ENCODE measurements at places on chromosomes 5 and 9.

- peak; percentile 58 for DNase-seq
Measured at GRCh38 chr9:96217754-96218693, 84.0 kb downstream of the HSD17B3 start.

- DNase-seq, result no peak
Measured at GRCh38 chr5:149140197-149141002, 893 bp upstream of the ABLIM3 start.

DNA sequence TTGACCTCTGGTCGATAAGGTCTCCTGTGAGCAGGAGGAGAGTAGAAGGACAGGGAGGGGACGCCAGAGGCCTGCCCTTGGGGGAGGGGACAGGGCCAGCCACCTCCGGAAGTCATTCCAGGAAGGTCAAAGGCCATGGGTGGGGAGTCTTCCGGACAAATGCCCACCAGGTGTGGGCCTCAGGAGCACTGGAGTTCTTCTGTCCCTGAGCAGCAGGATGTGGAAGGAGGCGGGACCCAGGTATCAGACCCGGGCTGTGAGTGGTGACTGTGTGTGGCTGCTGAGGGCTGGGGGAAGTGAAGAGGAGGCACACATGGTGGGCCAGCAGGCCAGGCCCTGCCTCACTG lies 13.9 kb downstream of the FGF18 start:
- DNase-seq, result no peak

GRCh38 chr5:139670369-139671095 lies 22.4 kb downstream of the CXXC5 start:
- DNase-seq, result no peak

GRCh38 chr5:61817472-61818326 lies 485.6 kb downstream of the ZSWIM6 start:
- no peak for DNase-seq

- DNase-seq, result no peak
Measured at GRCh38 chr5:126236994-126237393, 186.2 kb upstream of the GRAMD2B start.

GRCh38 chr9:93593144-93593658 lies 16.8 kb downstream of the PHF2 start:
- no peak for DNase-seq

GRCh38 chr5:88934439-88934838 lies 51.5 kb upstream of the MEF2C start:
- no peak for DNase-seq

GRCh38 chr9:14315875-14316601 lies 2.1 kb upstream of the NFIB start:
- DNase-seq, result no peak

- DNase-seq, result peak; percentile 56
Measured at GRCh38 chr9:15306757-15307522, at the start of gene TTC39B. TSS of gene TTC39B (minus strand) at chr9:15307216. CDS start at chr9:15307125, 91 bp downstream.

DNA sequence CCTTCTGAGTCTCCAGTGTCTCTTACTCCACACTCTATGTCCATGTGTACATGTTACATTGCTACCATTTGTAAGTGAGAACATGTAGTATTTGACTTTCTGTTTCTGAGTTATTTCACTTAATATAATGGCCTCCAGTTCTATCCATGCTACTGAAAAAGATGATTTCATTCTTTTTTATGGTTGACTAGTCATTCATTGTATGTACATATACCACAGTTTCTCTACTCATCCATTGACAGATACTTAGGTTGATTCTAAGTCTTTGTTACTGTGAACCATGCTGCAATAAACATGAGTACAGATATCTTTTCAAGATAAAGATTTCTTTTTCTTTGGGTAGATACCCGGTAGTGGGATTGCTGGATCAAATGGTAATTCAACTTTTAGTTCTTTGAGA lies 107.1 kb upstream of the CHD1 start:
- DNase-seq, result no peak

DNA sequence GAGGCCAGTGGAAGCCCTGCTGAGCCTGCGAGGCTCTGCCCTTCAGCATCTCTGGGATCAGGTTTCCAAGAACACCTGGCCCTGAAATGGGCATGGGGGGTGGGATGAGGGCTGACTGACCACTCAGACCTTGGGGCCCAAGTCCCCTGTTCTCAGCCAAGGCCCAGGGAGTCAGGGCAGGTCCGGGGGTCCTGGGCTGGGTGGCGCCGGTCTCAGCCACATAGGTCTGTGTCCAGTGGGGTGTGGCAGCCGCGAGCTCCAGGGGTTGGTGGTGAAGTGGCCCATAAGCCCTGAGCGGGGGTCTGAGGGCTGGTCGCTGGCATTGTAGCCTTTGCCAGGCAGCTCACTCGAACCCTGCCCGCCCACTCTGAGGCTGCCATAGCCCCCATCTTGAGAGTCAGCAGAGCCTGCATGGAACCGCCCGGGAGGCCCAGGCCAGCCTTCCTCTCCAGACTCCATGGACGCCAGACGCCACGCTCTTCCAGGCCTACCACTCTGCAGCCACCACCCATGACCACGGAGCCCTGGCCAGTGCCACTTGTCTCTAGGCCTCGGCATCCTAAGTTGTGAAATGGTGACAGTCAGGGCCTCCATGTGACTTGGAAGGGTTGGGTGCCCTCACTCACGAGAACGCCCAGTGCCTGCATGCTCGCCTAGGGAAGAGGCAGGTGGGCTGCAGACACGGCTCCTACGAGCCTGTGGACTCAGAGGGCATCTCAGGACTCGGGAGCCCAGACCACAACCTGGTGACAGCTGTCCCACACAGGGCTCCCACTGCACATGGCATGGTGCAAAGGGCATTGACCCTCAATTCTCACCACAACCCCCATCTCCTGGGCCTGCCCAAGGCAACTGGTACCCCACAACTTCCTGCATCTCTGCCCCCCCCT lies 6.7 kb upstream of the DBH start:
- DNase-seq, result no peak

GRCh38 chr9:123550012-123550411 lies 194.0 kb downstream of the CRB2 start:
- DNase-seq, result no peak

DNA sequence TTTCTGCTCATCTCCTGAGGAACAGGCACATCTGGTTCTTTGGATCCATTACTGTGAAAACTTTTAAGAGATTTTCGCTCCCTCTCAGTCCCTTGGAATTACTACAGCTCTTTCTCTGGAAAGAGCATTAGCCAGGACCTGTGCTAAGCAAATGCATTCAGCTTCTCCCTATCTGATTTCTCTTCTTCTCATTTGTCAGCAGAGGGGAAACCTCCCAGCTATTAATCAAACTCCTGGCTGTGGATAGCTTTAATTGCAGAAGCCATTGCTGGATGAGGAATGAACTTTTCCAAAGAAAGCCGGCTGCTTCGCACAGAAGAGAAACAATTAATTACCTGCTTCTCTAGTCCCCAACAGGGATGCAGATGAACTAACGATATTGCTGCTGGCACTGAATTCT lies 37.9 kb downstream of the TLR4 start:
- no peak for DNase-seq
